ENCODE measurements at places on chromosomes 11 and 22.

GRCh38 chr11:2664376-2664775 lies 35.4 kb downstream of the KCNQ1OT1 start:
- no peak for DNase-seq

GRCh38 chr11:3984896-3985295 lies 109.7 kb upstream of the RRM1 start:
- DNase-seq = no peak

DNA sequence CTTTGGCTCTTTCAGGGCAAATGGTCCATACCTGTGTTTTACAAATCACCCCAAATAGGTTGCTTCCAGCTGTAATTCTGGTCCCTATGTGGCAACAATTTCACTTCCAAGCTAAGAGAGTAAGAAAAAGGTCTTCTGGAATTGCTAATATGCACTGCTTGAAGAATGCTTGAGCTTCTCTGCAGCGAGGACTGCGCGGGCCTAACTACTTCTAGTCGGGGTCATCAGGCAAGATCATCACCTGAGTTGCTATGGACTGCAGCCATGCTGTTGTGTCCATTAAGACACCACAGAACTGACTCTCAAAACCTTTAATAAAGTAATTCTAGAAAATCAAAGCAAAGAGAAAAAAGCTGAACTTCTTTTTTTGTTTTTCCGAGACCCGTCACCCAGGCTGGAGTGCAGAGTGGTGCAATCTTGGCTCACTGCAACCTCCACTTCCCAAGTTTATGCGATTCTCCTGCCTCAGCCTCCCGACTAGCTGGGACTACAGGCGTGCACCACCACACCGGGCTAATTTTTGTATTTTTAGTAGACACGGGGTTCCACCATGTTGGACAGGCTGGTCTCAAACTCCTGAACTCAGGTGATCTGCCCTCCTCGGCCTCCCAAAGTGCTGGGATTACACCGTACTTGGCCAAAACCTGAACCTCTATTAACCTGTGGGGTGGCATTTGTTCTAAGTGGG lies 2.2 kb downstream of the JOSD1 start:
- DNase-seq = no peak

- no peak for DNase-seq
Measured at GRCh38 chr11:21411104-21411503, 741.7 kb downstream of the NELL1 start.

GRCh38 chr22:36398601-36399471 lies 11.1 kb upstream of the MYH9 start:
- no peak for DNase-seq

GRCh38 chr22:43266076-43266475 lies 77.1 kb downstream of the SCUBE1 start:
- no peak for DNase-seq

DNA sequence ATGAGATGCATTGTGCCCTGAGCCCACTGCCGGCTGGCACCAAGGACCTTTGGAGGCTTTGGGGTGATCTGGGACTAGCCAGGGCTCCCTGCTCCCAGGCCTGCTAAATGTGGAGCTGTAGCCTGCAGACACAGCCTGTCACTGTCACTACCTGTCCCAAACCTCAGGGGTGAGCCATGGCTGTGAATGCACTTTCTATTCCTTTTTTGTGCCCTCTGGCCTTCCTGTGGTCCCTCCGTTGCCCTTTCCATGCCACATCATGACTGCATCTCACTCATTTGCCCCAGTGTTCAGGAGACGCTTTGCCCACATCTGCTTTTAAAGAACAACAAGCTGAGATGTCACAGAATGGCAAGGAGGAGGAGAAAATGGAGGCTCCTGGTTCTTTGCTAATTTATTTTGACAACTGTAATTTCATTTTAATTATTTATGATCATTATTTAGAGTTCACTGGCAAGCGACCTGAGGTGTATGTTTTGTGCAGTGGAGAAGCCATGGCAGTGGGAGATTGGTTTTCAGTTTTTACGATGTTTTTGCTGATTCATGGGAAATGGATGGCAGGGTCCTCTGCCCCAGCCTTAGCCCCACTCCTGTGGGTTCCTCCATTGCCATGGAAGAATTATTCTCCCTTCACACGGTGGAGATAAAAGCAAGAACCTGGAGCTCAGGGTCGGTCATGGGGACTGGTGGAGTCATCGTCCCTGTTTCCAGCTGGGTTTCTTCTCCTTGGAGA lies 69.2 kb downstream of the TSPAN18 start:
- no peak for DNase-seq

GRCh38 chr11:1824221-1825038 lies 10.4 kb upstream of the SYT8 start:
- no peak for DNase-seq

DNA sequence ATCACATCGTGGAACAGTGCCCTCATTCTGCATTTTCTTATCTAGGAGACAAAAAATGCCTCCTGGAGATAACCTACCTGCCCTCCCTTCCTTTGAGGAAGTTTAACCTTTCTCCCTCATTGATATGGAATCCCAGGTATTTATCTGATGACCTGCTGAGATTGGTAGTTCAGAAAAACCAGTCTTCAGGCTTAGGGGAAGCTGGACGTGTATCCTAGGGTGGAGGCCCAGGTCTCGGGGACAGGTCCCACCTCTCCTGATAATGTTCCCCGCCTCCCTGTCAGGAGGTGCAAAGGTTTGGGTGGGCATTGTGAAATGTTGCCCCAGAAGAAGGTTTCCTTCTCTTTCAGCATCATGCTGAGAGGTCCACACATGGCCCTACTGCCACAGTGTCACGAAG lies 186.9 kb upstream of the NAV2 start:
- no peak for DNase-seq

- no peak for DNase-seq
Measured at GRCh38 chr11:75810637-75811390, 4.2 kb upstream of the UVRAG start.

- DNase-seq = no peak
Measured at GRCh38 chr11:29627541-29627940, 389.3 kb downstream of the KCNA4 start.

GRCh38 chr11:67026941-67027340 lies 4.0 kb downstream of the SYT12 start:
- no peak for DNase-seq

GRCh38 chr11:112548641-112549040 lies 288.0 kb upstream of the PLET1 start:
- DNase-seq = no peak

- DNase-seq = no peak
Measured at GRCh38 chr11:132347156-132348090, 977.0 kb downstream of the NTM start.

GRCh38 chr11:113457784-113458183 lies 17.4 kb downstream of the DRD2 start:
- no peak for DNase-seq

DNA sequence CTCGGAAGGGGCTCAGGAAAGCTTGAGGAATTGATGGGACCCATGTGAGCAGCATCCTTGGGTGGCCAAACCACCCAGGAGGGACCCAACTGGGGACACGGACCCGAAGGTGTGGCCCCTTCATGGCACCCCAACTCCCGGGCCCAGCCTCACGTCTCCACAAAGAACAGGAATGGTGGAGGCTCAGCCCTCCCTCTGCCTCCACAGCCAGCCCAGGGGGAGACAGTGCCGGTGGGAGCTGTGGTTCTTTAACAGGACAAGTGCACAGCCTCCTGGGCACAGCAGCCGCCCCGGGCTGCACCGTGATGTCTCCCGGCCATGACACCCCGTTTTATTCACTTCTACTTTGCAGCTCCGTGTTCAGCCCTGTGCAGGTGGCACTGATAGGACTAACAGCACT lies 587.2 kb downstream of the BRD1 start:
- DNase-seq = no peak

DNA sequence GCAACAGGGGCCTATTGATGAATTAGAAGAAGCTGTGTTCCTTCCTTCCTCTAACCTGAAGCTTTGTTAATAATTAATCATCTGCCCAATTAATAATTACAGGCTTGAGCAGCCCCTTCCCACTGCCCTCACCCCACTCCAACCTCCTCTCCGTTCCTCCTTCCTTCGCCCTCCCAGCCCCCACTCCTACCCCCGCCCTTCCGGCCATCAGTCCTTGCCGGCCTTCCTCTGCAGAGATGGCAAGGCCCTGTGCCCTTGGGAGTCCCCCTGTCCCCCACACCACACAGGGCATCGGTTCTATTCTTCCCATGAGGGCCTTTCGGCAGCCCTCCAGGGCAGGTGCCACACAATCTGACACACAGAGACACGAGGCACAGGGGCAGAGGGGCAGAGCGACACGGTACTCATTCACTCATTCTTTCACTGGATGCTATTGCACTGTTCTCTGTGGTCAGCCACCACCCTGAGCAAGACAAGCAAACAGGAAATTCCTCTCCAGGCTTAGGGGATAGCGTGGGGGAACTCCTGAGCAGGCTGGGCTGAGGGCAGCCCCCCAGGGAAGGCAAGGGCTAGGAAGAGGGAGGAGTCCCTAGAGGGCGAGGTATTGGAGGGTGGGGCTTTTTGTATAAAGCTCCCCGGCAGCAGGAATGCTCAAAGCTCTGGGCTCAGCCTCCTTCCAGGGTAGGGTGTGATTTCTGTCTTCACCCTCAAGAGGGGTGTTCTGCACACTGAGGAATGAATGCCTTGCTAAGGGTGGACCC lies 14.7 kb downstream of the MGAT3 start:
- DNase-seq = no peak

DNA sequence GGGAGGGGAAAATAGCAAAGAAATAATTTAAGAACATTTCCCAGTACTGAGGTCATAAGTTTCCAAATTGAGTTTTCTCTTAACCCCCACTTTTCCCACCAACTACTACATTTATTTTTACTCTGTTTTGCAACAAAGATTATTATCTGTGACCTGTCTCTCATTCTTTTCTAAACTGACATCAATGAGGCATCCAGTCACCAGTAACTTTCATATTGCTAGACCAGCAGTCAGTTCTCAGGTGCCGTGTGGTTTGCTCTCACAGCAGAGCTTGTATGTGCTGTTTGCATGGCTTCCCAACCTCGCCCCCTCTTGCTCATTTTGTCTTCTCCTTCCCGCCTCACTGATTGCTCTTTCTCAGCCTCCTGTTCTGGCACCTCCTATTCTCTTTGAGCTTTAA lies 1091.3 kb downstream of the TBC1D22A start:
- DNase-seq = no peak

GRCh38 chr22:36522662-36523061 lies 6.3 kb downstream of the EIF3D start:
- no peak for DNase-seq

GRCh38 chr11:64742087-64742888 lies 1.7 kb downstream of the RASGRP2 start:
- no peak for DNase-seq

- peak; percentile 38 for DNase-seq
Measured at GRCh38 chr11:79062814-79063762, 377.7 kb downstream of the TENM4 start.

DNA sequence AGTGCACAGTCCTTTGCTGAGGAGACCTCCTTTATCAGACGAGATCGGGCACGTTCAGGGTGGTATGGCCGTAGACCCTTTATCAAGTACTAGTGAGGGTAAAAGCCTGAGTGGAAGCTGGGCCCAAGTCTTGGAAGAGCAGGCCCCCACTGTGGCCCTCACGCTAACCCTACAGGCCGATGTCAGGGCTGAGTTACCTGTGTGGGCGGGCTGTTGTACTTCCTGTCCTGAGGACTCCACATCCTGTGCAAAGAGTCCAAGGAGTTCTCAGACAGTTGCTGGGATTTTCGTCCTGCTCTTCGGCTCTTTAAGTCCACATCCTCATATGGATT lies 34.9 kb downstream of the RPL27A start:
- no peak for DNase-seq

- DNase-seq = peak; percentile 5
Measured at GRCh38 chr11:18243783-18244362, 4.6 kb downstream of the SAA2 start.

DNA sequence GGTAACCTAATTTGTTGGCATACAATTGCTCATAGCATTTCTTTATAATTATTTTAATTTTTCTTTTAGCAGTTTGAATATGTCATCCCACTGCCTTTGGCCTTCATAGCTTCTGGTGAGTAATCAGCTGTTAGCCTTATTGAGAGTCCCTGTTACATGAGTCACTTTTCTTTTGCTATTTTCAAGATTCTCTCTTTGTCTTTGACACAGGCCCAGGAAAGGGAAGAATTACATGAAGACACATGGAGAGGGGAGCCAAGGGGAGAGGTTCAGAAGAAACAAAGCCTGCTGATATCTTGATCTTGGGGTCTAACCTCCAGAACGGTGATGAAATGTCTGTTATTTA lies 418.2 kb downstream of the METTL15 start:
- DNase-seq = no peak

GRCh38 chr22:50238755-50239154 lies 6.1 kb downstream of the TUBGCP6 start:
- DNase-seq = no peak

DNA sequence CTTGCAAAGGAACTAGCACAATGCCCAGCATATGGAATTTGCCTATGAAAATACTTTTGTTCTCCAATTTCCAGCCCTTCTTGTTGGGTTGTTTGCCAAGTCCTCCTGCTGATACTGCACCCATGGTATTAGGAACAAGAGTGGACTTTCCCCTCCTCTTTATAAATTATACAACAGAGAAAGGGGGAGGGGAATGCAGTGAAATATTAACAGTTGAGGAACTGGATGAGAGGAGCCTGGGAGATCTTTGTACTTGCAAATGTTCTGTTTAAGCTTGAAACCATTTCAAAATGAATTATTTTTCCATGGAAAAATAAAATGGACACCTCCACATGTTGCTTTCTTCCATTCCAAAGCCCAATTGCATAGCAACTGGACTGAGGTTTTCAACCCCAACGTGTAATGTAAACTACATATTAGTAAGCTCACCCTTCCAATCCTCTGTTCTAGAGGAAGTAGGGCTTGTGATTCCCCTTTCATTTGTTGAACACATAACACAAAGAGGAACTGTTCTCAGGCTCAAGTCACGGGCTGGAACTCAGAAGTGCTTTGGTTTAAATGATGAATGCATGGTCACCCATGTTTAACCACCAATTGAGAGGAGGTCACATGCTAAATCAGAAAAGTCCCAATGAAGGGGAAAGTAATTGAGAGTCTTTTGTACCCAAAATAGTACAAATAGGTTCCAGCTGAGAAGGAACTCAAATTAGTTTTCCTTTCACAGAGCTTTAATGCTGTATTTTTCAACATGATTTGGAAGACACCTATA lies 66.2 kb upstream of the ZC3H12C start:
- DNase-seq = no peak

- no peak for DNase-seq
Measured at GRCh38 chr11:61873588-61874376, 17.6 kb downstream of the FADS3 start.

DNA sequence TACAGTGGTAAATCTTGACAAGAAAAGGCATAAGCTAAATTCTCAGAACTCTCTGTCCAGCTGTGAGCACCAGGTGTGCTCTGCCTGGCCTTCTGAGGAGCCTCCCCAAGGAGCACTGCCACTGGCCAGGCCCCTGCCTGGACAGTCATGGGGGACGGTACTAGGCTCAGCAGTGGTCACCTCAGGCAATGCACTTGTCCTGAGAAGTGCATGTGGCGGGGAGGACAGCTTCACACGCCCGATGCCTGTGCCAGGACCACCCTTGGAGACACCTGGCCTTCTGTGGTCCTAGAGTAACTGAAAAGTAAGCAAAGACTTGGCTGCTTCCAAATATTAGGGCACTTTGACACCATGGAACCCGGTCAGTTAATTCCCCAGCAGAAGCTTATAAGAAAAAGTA lies 28.6 kb upstream of the SCGB1A1 start:
- no peak for DNase-seq

GRCh38 chr11:82901922-82902485 lies 468 bp downstream of the DDIAS start:
- DNase-seq = no peak

GRCh38 chr22:29596408-29596807 lies 7.0 kb upstream of the NF2 start:
- no peak for DNase-seq

- no peak for DNase-seq
Measured at GRCh38 chr11:86196913-86197312, 47.6 kb upstream of the EED start.

GRCh38 chr11:3962406-3962840 lies 107.0 kb downstream of the STIM1 start:
- peak; percentile 2 for DNase-seq

Data from NCI-H1092 treated with DMSO at 0.1 percent for 48 hours (cell line).